Osteocyte (in vitro differentiated cells): ENCODE measurements at places on chromosomes 11 and 22. TPM values are rescaled to one million over a fixed set of nuclear protein-coding genes. Genes with fewer than 3 reads are reported as not detected.

DNA sequence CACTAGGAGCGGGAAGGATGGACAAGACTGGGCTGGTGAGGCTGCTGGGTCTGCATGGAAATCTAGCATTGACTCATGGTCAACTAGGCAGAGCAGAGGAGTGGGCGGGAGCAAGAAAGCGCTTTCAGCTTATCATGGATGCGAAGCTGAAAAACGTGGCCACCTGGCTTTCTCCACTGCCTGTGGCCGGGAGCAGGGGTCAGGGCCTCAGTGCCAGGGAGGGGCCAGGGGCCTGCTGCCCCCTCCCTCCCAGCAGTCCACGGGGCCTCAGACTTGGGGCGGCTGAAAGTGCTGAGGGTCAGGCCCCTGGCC lies 45.5 kb downstream of the ALX4 start:
- peaks cover 8% of the 10 kb centered on the region for H3K4me1 ChIP-seq
- no peak overlapping the region for H3K4me3 ChIP-seq
- H3K27ac ChIP-seq: no peak overlapping the region
- no peak for DNase-seq
- H3K36me3 ChIP-seq: no peaks in the 10 kb centered on the region
- no peaks in the 10 kb centered on the region for H3K27me3 ChIP-seq

DNA sequence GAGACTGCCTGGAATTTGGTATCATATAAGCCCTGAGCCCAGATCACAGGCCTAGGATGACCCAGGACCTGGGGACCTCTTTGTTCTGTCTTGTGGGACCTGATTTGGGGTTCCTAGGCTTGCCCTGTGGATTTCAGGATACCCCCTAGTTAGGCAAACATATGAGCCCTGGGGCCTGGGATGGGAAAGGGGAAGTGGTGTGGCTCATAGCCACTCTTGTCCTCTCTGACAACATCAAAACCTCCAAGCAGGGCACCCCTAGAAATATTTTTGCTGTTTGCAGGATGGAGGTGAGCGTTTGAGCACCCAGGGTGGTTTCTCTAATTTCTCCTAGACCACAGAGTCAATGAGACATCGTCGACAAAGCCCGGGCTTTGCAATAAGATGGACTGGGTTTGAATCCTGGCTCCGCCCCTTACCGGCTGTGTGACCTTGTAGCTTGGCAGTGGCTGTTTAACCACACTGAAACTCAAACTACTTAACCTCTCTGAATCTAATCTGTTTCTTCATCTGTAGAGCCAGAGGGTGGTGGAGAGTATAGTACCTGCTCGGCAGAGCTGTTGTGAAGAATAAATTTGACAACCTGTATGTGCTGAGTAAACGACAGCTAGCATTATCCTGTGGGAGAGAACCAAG lies 5.3 kb upstream of the LRRC10B start:
- no peak for DNase-seq
- H3K27ac ChIP-seq: no peak overlapping the region
- H3K36me3 ChIP-seq: no peaks in the 10 kb centered on the region
- peaks cover 3% of the 10 kb centered on the region for H3K4me1 ChIP-seq

Gene ROBO4
- total RNA-seq: 0.56 TPM in 1 of 2 replicates, not detected in the other

GRCh38 chr22:25896098-25896497 lies 154.1 kb downstream of the MYO18B start:
- no peaks in the 10 kb centered on the region for H3K36me3 ChIP-seq
- H3K27me3 ChIP-seq: no peaks in the 10 kb centered on the region
- DNase-seq: no peak
- H3K27ac ChIP-seq: no peak overlapping the region
- no peak overlapping the region for H3K4me3 ChIP-seq

DNA sequence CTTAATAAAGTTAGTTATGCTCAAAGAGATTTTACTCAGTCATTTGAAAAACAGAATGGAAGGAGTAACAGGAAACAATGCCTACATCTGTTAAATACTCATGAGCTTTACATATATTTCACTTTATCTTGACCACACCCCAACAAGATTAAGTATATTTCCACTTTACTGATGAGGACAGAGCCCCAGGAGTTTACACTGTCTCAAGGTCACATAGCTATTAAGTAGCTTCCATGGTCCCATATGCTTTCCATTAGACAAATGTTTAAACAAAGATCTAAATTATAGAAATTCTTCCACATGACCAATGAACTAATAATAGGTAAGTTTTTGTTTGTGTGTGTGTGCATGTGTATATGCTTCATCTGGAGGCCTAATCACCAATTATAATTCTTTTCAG lies 30.2 kb downstream of the MRTFA start:
- DNase-seq: no peak
- H3K36me3 ChIP-seq: no peaks in the 10 kb centered on the region
- H3K4me1 ChIP-seq: peaks cover 64% of the 10 kb centered on the region
- H3K27ac ChIP-seq: peak overlapping the region; percentile 55

Gene BRSK2
- total RNA-seq: 1.7 and 1.9 TPM in 2 replicates

Gene OR10W1
- total RNA-seq: not detected in 2 replicates

- no peaks in the 10 kb centered on the region for H3K36me3 ChIP-seq
- H3K27me3 ChIP-seq: peaks cover 12% of the 10 kb centered on the region
- no peaks in the 10 kb centered on the region for H3K4me1 ChIP-seq
- no peak overlapping the region for H3K4me3 ChIP-seq
Observed at GRCh38 chr11:13896175-13896980, 66.1 kb upstream of the SPON1 start.

DNA sequence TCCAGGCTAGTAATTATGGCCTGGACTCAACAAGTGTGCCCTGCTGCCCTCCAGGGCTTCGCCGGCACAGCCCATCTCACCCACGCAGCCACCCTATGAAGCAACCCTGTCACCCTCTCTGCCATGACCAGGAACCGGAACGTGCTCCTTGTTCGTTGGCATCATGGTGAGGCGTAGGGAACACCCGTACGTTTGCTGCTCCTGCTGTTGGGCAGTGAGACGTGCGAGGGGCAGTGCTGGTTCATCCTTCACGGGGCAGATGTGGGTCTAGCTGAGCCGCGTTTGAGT lies 20.7 kb downstream of the NADSYN1 start:
- H3K36me3 ChIP-seq: peaks cover 26% of the 10 kb centered on the region
- H3K4me1 ChIP-seq: no peaks in the 10 kb centered on the region
- no peak for DNase-seq
- no peaks in the 10 kb centered on the region for H3K27me3 ChIP-seq

DNA sequence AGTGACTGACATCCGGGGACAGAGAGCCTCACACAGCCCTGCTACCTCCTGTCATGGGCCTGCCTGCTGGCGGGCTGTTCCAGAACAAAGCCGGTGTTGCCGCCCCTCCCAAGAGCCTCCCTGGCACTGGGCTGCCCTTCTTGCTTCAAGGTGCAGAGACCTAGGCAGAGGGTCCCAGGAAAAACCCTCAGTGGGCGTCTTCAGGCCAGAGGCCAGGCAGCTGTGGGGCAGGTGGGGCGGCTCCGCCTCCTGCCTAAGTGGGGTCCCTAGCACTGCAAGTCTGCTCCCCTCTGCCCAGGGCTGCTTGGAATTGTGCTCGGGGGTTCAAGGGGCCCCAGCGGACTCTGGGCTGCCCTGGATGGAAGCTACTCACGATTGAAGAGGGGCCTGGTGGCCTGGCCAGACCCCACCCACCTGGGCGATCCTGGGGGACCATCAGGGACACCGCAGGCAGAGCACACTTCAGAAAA lies 20.4 kb upstream of the GNB1L start:
- no peak for DNase-seq
- H3K4me3 ChIP-seq: no peak overlapping the region
- peaks cover 48% of the 10 kb centered on the region for H3K4me1 ChIP-seq
- H3K36me3 ChIP-seq: no peaks in the 10 kb centered on the region

DNA sequence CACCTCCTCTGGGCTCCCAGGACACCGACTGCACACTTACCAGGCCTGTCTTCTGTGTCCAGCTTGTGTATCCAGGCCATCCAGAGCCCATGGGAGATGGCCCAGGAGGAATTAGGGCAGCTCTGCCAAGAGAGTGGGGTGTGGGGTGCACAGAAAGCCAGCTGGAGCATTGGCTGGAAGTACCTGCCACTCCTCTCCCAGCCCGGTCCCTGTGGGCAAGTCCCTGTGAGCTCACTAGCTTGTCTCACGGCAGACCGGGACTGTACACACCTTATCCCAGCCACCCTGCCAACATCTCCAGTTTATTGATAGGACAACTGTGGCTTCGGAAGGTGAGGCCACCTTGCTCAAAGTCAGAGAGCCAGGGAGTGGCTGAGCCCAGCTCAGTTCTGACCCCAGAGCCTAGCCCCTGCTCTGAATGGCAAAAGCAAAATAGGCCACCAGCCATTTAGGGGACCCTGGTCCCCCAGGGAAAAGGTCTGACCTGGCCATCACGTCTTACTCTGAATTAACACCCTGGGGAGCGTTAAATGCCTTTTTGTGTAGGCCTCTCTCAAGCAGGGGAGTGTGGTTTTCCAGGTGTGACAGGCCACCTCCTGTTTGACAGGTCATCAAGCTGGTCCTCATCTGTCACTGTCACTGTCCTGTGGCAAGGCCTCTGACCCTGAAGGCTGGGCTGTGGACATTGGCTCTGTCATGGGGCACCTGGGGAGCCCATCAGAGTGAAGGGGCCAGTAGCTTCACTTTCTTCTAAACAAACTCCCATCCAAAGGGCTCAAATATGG lies 15.1 kb downstream of the UQCR10 start:
- H3K4me1 ChIP-seq: peaks cover 28% of the 10 kb centered on the region
- no peak for DNase-seq
- H3K27me3 ChIP-seq: no peaks in the 10 kb centered on the region
- no peak overlapping the region for H3K4me3 ChIP-seq
- no peak overlapping the region for H3K27ac ChIP-seq

- no peaks in the 10 kb centered on the region for H3K4me1 ChIP-seq
- no peaks in the 10 kb centered on the region for H3K27me3 ChIP-seq
- no peak overlapping the region for H3K27ac ChIP-seq
Observed at GRCh38 chr22:41725510-41726110, 26.3 kb downstream of the MEI1 start.

- peaks cover 20% of the 10 kb centered on the region for H3K27me3 ChIP-seq
- no peaks in the 10 kb centered on the region for H3K36me3 ChIP-seq
- H3K4me3 ChIP-seq: no peak overlapping the region
- no peaks in the 10 kb centered on the region for H3K4me1 ChIP-seq
- H3K27ac ChIP-seq: no peak overlapping the region
Observed at GRCh38 chr11:61567286-61568061, 13.4 kb downstream of the SYT7 start.

Gene SLC6A5
- total RNA-seq: not detected in 2 replicates

Gene CNGA4
- total RNA-seq: not detected in 2 replicates

Gene PNPLA3
- 1.2 and 3.0 TPM in 2 replicates for total RNA-seq
